ENCODE measurements at places on chromosomes 1 and 21. TPM values are rescaled to one million over a fixed set of nuclear protein-coding genes. Genes with fewer than 3 reads are reported as not detected.

The LCE3D gene
- not detected for total RNA-seq

The ST6GALNAC3 gene
- total RNA-seq, result 16.5 TPM

The CRYBG2 gene
- total RNA-seq, result 1.1 TPM

The ADGRL2 gene
- 130 TPM for total RNA-seq

The VWA5B1 gene
- total RNA-seq, result 0.16 TPM

The DTL gene
- total RNA-seq, result 2.7 TPM

The DIRAS3 gene
- total RNA-seq, result 0.94 TPM

The RHD gene
- 0.16 TPM for total RNA-seq

The OPTC gene
- total RNA-seq, result not detected

Data from occipital lobe (tissue), 3 donors.